Kidney (tissue), 22 donors: ENCODE measurements at places on chromosomes 1 and 21.

DNA sequence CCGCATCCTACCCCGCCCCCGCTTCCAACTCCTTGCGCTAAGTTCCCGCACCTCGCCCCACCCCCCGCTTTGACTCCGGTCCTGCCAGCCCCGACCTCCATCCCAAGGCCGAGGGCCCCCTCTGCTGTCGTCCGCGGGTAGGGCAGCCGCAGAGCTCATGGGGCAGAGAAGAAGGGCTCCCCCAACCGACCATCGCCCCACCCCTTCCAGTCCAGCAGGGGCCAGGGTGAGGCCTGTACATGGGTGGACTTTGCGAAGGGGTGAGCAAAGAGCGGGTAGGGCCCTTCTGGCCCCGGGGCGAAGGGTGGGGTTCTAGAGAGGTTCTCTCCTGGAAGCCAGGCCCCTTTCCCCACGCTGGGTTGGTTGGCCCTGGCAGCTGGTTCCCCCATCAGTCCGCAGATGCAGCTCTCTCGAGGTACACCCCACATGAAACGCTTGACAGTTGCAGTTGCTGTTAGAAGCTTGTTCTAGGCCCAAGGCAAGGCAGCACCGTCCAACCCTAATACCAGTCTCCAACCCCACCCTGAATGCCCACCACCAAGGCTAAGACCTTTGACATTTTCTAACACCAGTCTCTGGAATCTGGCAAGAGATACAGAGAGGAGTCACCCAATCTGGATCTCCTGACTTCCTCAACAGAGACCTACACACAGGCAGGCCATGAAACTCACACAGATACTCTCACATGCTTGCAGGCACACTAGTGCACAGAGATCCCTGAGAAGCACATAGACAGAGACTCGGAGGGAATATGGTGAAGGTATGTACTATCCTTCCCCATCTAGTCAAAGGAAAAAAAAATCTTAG is 25.3 kb upstream of the ADGRB2 start:
- DNase-seq, result peak; percentile 97

GRCh38 chr1:1306070-1306660 is 1.6 kb downstream of the ACAP3 start:
- no peak for DNase-seq

- peak; percentile 66 for DNase-seq
These were observed 130.5 kb downstream of the TOMM20 start for GRCh38 chr1:234997896-234998741.

- no peak for DNase-seq
These were observed 29.9 kb upstream of the POFUT2 start for GRCh38 chr21:45317398-45318145.

GRCh38 chr1:11184973-11185372 is 4.2 kb upstream of the ANGPTL7 start:
- no peak for DNase-seq

DNA sequence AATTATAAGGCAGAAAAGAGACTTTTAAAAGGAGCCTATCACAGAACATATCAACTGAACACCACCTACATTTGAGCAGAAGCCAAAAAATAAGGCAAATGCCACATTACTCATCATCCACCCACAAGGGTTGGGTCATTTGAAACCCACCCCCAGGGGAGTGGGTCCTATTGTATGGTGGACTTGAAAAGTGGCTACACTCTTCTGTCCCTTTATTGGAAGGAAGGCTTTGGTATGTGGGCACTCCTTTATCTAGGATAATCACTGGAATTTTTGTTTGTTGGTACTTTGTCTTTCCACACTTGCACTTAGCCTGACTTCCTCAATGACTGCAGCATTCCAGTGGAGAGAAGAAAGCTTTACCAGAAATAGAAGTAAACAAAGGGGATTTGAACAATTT is 157.2 kb upstream of the COL11A1 start:
- no peak for DNase-seq

DNA sequence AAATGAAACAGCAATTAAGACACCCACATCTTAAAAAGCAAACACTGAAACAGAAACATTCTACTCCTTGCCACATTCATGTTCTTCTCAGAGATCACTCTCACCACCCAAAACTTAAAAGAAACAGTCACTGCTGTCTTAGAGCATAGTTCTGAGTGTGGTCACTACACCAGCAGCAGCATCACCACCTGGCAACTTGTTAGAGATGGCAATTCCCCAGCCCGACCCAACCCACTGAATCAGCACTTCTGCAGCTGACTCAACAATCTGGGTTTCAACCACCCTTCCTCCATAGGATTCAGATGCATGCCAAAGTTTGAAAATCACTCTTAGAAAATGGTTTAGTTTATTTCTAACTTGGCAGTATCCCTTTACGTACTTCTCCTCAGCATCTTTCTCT is 126.1 kb downstream of the CDC42BPA start:
- DNase-seq, result no peak

DNA sequence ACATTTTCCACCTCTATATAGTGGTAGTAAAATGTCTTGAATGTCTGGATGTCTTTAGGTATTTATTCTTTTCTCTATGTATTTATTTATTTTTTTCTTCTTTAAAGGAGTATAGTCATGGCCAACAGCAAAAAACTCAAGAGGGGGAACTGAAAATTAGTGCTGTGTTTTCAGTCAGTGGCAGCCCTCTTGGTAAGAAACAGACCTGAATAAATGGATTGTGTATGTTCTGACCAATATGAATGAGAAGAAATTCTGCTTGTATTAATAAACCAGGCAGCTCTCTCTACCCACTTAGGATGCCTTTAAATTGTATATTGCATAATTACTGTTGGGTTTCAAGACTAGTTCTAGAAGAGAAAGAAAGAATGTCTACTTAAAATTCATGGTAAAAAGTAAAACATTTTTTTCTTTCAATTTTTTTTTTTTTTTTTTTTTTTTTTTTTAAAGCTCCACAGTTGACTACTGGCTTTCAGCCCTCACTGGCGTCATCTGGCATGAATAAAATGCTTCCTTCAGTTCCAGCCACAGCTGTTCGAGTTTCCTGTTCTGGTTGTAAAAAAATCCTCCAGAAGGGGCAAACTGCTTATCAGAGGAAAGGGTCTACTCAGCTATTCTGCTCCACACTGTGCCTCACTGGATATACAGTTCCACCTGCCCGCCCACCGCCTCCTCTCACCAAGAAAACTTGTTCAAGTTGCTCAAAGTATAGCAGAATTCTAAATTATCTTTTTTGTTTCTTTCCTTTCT is 101.6 kb downstream of the ZMYM4 start:
- peak; percentile 90 for DNase-seq

GRCh38 chr1:165644064-165644735 is 13.2 kb downstream of the MGST3 start:
- no peak for DNase-seq

GRCh38 chr1:201697174-201697573 is 131.8 kb upstream of the IPO9 start:
- no peak for DNase-seq

- DNase-seq, result no peak
These were observed 5.6 kb upstream of the ADAMTSL4 start for GRCh38 chr1:150543500-150544143.

DNA sequence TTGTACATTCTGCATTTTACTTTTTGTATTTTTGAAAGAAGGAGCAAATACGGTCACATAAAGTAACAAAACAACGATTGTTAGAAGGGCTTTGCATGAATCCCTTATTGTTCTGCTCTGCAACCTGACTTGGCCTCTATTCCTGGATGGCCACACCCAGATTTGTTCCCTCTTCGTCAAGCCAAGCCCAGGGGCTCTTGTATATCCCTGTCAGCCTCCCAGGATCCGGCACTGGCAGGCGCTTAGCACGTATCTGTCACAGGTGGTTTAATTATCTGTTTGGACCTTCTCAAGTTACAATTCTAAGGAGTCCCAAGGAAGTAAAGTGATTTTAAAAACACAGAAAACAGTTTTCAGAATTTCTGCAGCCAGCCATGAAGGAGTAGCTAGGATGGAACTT is 28.0 kb downstream of the CRYAA start:
- DNase-seq, result peak; percentile 30

DNA sequence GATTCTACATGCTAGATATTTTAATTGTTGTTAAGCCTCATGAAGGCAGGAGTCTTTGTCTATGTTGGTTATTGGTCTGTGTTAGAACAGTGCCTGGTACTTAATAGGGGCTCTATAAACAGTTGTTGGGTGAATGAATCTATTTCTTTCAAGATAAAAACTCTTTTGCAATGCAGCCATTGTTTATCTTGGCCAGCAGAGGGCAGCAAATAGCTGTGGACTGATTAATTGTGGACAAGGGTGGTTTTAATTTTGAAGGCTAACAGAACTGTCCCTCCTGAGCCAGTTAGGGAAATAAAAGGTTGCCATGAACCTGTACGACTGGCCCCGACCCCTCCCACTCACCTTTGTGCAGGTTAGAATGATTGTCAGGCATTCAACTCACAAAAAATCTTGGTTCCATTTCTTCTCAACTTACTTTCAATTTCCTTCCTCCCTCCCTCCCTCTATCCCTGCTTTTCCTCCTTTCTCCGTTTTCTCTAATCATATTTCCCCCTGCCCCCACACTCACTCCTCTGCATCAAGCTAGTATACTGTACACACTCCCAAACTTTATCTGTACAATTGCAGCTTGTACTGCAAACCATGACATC is 66.3 kb upstream of the DIRAS3 start:
- no peak for DNase-seq

DNA sequence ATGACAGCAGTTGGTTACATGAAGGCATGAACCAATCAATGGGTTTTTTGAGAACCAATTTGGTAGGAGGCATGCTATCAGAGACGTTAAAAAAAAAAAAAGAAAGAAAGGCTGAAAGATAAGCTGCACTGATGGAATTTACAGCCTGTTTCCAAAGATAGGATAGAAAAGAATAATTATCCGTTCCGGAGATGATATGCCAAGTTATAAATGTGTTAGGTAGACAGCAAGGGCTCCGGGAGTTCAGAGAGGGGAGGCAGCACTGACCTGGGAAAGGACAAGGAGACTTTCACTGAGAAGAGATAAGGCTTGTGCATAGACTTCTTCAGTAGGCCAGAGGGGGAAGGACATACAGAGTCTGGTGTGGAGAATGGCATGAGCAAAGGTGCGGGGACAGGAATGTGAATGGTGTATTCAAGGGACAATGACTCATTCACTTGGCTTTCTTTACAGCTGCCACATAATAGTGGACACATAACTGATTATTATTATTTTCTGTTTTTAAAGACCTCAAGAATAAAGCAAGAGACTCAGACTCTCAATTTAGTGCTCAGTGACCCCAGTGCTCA is 24.8 kb upstream of the ACBD6 start:
- no peak for DNase-seq

- peak; percentile 83 for DNase-seq
These were observed 34.1 kb downstream of the ACOT7 start for GRCh38 chr1:6359216-6360116.

- peak; percentile 62 for DNase-seq
These were observed 75.3 kb upstream of the ARTN start for GRCh38 chr1:43858324-43858723.

GRCh38 chr1:9590201-9590600 is 1.5 kb downstream of the TMEM201 start:
- DNase-seq, result no peak

- DNase-seq, result no peak
These were observed 209.8 kb downstream of the DISC1 start for GRCh38 chr1:231836227-231836893.

DNA sequence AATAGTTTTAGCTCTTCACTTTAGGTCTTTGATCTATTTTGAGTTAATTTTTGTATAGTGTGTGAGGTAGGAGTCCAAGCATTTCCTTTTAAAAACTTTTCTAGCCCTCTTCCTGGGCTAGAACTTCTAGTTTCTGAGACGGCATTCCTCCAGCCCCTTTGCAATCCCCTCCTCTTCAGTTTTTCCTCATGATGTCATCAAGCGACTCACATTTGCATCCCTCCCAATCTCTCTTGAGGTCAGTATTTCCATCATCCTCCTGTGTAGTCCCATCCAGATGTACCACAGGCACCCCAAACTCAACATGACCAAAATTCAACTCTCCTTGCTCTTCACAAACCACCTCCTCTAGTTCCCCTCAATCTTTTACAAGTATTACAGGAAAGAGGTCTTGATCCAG is 10.7 kb downstream of the HMGN2 start:
- no peak for DNase-seq

DNA sequence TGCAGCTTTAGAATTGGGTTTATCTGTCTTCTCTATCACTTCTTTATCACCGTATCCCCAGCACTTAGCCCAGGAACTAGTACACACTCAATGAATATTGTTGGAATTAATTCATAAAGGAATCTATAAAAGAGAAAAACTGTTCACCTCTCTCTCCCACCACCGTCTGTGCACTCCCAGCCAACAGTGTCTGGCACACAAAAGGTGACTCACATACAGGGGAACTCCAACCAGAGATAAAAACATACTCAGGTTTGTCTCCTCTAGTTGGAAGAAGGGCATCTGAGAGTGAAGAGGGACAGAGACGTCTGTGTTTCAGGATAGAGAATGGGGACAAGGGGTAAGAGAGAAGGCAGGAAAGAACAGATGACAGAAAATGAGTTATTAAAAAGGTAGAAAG is 10.0 kb downstream of the ITLN1 start:
- no peak for DNase-seq

DNA sequence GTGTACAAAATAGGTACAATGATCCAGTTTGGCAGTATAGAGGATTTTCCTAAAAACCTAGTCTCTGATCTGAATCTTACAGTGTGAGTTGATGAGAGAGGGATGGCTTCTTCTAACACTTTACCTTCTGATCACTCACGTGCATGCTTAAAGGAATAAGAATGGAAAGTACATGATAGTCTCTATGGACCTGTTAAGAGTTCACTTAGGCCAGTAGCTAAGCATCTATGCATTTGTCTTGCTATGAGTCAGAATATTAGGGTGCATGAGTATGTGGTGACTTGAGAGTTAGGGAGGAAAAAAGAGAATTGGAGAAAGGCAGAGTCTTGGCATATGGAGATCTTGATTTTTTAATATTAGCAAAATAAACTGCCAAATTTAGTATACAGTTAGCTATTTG is 206.3 kb downstream of the COL11A1 start:
- no peak for DNase-seq
